Aorta (tissue), 5 donors: ENCODE measurements at places on chromosomes 11 and 22. TPM values are rescaled to one million over a fixed set of nuclear protein-coding genes. Genes with fewer than 3 reads are reported as not detected.

PDGFB gene
- total RNA-seq, result 20.7 TPM

SULT4A1 gene
- not detected for total RNA-seq

IGF2 gene
- 83.5 TPM for total RNA-seq

VPREB3 gene
- 0.69 TPM for total RNA-seq

DNA sequence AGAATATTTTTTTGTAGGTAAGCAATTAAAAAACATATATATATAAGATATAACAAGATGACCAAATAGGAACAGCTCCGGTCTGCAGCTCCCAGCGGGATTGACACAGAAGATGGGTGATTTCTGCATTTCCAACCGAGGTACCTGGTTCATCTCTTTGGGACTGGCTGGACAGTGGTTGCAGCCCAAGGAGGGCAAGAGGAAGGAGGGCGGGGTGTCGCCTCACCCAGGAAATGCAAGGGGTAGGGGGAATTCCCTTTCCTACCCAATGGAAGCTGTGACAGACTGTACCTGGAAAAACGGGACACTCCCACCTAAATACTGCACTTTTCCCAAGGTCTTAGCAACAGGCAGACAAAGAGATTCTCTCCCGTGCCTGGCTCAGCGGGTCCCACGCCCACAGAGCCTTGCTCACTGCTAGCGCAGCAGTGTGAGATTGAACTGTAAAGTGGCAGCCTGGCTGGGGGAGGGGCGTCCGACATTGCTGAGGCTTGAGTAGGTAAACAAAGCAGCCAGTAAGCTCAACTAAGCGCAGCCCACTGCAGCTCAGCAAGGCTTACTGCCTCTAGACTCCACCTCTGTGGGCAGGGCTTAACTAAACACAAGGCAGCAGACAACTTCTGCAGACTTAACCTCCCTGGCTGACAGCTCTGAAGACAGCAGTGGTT lies 163.8 kb downstream of the CWF19L2 start:
- H3K4me3 ChIP-seq, result no peak overlapping the region
- no peak overlapping the region for H3K27ac ChIP-seq
- DNase-seq, result no peak
- H3K4me1 ChIP-seq, result no peaks in the 10 kb centered on the region

GRCh38 chr11:17786824-17787525 lies 52.4 kb downstream of the KCNC1 start:
- no peaks in the 10 kb centered on the region for H3K27me3 ChIP-seq
- H3K36me3 ChIP-seq, result no peaks in the 10 kb centered on the region
- no peaks in the 10 kb centered on the region for H3K4me1 ChIP-seq

- peak; percentile 78 for DNase-seq
- no peaks in the 10 kb centered on the region for H3K4me1 ChIP-seq
- H3K27ac ChIP-seq, result no peak overlapping the region
- no peak overlapping the region for H3K4me3 ChIP-seq
Measured at GRCh38 chr11:116691771-116692177, 81.0 kb downstream of the BUD13 start.

- H3K27ac ChIP-seq, result no peak overlapping the region
- no peak for DNase-seq
- H3K36me3 ChIP-seq, result no peaks in the 10 kb centered on the region
- H3K4me1 ChIP-seq, result peaks cover 9% of the 10 kb centered on the region
- no peaks in the 10 kb centered on the region for H3K27me3 ChIP-seq
- no peak overlapping the region for H3K4me3 ChIP-seq
Measured at GRCh38 chr22:31680861-31681341, 18.9 kb upstream of the PISD start.

- H3K4me3 ChIP-seq, result no peak overlapping the region
- H3K27ac ChIP-seq, result no peak overlapping the region
- peaks cover 10% of the 10 kb centered on the region for H3K36me3 ChIP-seq
- H3K4me1 ChIP-seq, result no peaks in the 10 kb centered on the region
- no peak for DNase-seq
Measured at GRCh38 chr22:31802575-31802974, 48.8 kb downstream of the DEPDC5 start.

GRCh38 chr22:27122574-27122973 lies 465.2 kb downstream of the MIAT start:
- H3K27me3 ChIP-seq, result no peaks in the 10 kb centered on the region
- no peak overlapping the region for H3K27ac ChIP-seq
- H3K36me3 ChIP-seq, result no peaks in the 10 kb centered on the region
- no peak overlapping the region for H3K4me3 ChIP-seq
- H3K4me1 ChIP-seq, result no peaks in the 10 kb centered on the region
- DNase-seq, result no peak
